ENCODE measurements at places on chromosomes 4 and X.

GRCh38 chrX:53263597-53264094 lies 17.7 kb downstream of the IQSEC2 start:
- no peak for DNase-seq

- DNase-seq: no peak
These were observed 62.4 kb downstream of the CAPN6 start for GRCh38 chrX:111207851-111208250.

- DNase-seq: no peak
These were observed 112.7 kb downstream of the ZAR1 start for GRCh38 chr4:48602763-48603162.

DNA sequence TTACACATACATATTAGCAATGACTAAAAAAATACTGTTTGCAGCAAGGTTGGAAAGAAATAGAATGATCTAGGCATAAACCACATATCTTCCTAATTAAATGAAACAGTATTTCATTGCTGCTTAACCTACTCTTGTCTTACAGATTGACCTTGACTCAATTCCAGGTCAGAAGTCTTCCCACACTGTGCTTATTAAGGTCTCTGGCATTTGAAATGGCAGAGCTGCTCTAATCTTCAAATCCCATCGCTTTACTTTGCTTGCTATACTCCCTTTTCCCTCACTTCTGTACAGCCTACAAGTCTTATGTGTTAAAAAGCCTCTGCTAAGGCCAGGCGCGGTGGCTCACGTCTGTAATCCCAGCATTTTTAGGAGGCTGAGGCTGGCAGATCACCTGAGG lies 424.5 kb downstream of the RPA4 start:
- DNase-seq: no peak

- DNase-seq: no peak
These were observed 316.0 kb downstream of the CCSER1 start for GRCh38 chr4:90443231-90443630.

GRCh38 chr4:86452924-86453531 lies 93.2 kb upstream of the MAPK10 start:
- DNase-seq: no peak

- no peak for DNase-seq
These were observed 270.1 kb upstream of the ARSJ start for GRCh38 chr4:114249561-114249960.

GRCh38 chrX:153869473-153870287 lies 16.3 kb downstream of the L1CAM start:
- DNase-seq: no peak

DNA sequence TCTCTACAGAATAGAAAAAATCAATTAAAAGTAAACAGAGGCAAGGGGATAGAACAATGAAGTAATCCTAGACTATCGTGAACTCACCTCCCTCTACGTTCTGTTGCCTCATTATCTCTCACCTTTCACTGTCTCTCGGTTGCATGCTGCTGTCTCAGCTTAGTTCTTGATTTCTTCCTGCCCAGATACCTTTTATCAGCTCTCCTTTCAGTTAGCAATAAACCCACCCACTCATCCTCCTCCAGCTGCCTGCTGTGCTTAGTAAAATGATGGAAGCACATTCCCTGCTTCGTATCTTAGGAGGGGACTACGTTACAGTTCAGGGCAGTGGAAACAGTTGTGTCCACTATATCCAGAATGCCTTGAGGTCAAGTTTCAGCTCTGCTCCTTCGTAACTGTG lies 1709.5 kb upstream of the AGA start:
- no peak for DNase-seq

DNA sequence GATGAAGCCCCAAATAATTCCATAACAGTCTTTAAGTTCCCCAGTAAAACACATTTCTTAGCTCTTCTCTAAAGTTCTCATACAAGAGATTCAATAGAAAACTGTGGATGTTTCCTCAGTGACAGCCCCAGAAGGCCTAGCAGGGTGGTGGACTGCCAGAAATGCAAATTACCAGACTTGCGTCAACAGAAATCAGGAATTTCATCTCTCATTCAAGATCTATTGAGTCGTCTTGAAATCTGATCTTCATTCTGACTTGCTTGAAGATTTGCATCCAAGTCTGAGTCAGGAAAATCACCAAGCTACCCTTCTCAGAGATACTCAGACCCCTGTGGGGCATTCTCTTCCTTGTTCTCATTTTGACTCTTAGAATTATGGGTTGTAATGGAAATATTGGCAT lies 68.9 kb upstream of the NDP start:
- no peak for DNase-seq

- peak; percentile 70 for DNase-seq
These were observed at the start of gene SLC10A4 for GRCh38 chr4:48483006-48483776. Gene SLC10A4 (plus strand): TSS chr4:48483343. CDS start chr4:48483562, 219 bp downstream.

Data from GM23338 (cell line).